ENCODE measurements at places on chromosomes 12 and 14. TPM values are rescaled to one million over a fixed set of nuclear protein-coding genes. Genes with fewer than 3 reads are reported as not detected.
A peak's percentile ranks its signal among the peaks of the same experiment; 100 is the strongest.

The ACVR1B gene
- 41.7 TPM for total RNA-seq

The PLA2G1B gene
- 33.9 TPM for total RNA-seq

The SERPINA12 gene
- not detected for total RNA-seq

The FBLN5 gene
- 83.0 TPM for total RNA-seq

The FAM90A1 gene
- total RNA-seq, result 0.14 TPM

The NPAS3 gene
- total RNA-seq, result 0.48 TPM

DNA sequence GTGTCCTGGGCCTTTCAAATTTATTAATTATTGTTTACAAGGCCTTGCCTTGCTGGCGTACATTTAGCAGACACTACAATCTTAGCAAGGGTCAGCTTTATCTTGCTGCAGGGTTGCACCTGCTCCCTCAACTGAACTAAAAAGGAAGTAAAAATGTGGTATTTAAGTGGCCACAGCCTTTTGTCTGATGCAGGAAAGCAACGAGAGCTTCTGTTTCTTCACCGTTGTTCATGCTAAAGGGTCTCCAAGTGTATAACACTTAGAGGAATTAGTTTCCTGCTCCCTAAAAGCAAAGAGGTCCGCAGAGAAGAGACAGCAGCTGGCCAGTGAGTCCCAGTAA lies 62.8 kb upstream of the EGLN3 start:
- no peak for DNase-seq

DNA sequence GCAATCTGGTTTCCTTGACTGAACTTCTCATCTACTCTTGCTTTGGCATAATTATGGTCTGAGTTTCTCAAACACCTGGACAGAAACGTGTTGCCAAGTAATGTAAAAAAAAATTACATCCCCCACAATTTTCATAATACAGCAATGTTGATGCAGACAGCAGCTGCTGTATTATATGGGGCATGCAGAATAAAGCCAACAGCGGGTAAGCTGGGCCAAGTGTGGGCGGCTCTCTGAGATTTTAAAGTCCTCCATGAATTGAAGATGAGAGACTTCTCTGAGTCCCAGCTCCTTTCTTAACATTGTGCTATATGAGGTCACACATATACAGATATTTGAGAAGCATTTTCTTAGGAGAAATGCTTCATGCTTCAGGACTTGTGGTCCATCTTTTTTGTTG lies 881.2 kb downstream of the GALC start:
- DNase-seq, result no peak

- no peak for DNase-seq
Measured at GRCh38 chr14:101467181-101467926, 93.9 kb upstream of the DIO3 start.

GRCh38 chr14:51681411-51681810 lies 29.7 kb downstream of the FRMD6 start:
- DNase-seq, result peak; percentile 18

- no peak for DNase-seq
Measured at GRCh38 chr12:54605138-54605970, 16.9 kb upstream of the PPP1R1A start.

DNA sequence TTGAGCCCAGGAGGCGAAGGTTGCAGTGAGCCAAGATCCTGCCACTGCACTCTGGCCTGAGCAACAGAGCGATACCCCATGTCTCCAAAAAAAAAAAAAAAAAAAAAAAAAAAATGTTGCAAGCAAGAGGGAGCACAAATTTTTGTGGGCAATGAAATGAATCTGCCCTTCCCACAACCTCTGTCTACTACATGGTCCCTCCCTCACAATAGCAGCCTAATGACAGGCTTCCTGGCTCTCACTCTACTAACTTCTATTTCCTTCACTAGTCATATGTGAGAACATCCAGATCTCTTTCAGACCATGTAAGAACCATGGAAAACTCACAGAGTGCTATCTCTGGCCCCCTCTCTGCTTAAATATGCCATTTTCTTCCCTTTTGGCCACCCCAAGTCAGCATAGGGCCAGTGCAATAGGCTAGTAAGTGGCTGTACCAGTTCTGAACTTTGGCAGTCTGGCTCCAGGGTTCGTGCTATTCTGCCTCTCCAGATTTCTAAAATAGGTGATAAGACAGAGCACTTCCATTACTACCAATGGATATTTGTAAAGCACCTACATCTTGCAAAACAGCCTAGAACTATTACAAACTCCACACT lies 7.1 kb downstream of the OSBPL8 start:
- no peak for DNase-seq

GRCh38 chr12:116418551-116418950 lies 140.6 kb upstream of the MAP1LC3B2 start:
- no peak for DNase-seq

DNA sequence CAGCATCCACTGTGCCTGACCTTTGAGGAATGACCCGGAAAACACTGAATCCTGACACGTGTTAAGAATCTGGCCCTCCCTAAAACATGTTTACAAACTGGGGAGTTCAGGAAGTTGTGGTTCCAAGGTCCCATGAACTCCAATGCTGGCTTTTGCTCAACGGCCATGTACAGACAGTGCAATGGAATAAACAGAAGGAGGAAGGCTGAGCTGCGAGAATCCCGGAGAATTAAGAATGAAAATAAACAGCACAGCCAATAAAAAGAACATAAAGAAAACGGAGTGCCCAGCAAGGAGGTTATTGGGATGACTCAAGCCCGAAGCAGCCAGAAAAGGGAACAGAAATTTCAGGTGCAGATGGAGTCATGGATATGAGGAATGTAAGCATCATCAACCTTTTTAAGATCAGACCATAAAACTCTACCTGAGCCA lies 32.3 kb downstream of the BCL11B start:
- no peak for DNase-seq

GRCh38 chr12:104055686-104056388 lies 5.8 kb upstream of the GLT8D2 start:
- peak; percentile 65 for DNase-seq

- DNase-seq, result no peak
Measured at GRCh38 chr14:22792158-22792557, 23.1 kb downstream of the SLC7A7 start.

DNA sequence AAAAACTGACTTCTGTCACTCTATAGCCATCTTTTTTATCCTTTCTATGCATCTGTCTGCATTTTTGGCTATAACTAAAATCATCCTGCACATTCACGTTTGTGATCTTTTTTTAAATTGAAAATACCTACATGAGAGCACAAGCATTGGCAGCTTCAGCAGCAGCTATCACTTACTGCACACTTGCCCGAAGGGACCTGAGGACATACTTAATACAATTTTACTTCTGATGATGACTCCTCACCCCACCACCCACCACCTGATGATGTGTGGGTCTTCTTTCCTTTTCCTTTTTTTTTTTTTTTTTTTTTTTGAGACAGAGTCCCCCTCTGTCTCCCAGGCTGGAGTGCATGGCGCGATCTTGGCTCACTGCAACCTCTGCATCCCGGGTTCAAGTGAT lies 160.3 kb downstream of the PRKCH start:
- no peak for DNase-seq

DNA sequence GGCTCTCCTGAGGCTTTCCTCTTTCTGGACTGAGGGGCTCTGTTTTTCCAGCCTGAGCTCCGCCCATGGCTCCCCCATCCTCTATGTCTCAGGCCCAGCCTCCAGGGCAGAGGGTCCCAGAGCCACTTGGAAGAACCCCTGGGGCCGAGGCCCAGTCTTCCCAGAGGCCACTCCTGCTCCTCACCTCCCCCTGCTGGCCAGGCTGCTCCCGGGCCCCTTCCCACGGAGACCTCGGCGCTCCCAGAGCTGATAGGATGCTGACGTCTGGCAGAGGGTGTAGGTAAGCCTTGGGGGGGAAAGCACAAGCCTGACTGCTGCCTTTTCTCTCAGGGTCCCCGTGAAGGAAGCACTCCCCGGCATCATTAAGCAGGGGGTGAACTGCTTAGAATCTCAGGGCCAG lies 51.4 kb downstream of the ERH start:
- no peak for DNase-seq

DNA sequence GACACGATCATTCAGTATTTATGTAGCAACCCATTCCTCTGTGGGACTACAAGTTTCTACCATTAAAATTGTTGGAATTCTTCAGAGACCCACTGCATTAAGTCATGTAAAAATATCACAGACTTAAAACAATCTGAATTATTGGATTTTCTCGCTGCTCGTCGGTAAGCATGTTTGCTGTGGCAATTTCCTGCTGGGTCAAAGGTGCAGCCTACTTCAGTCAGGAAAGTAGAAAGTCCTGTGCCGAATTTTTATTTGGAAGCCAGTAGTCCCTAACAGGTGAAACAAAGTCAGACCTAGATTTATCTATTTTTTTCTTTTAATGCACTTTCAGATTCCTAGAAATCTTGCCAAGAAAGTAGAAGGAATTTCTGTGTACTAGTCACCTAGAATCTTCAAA lies 110.4 kb upstream of the MYL2 start:
- no peak for DNase-seq

DNA sequence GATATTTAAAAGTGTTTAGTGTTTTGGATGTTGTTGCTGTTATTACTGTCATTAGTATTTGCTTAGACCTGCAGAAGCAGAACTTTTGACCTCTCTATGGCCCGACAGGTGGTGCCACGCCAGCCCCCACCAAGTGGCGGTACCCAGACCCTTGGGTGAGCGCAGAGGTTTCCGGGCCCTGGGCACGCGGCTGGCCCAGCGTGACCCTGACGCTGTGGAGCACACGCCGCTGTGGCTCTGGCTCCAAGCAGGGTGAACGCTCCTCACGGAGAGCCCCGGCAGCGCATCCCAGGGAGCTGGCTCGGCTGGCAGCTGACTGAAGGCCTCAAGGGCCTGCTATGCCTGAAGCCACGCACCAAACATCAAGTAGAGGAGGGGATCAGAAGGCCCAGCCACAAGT lies 22.6 kb downstream of the SLC25A47 start:
- DNase-seq, result no peak

- DNase-seq, result peak; percentile 87
Measured at GRCh38 chr12:95083938-95084337, 10.5 kb upstream of the NR2C1 start.

Data from lung (tissue), 17 donors.